ENCODE measurements at places on chromosomes 12 and 14. TPM values are rescaled to one million over a fixed set of nuclear protein-coding genes. Genes with fewer than 3 reads are reported as not detected.

GRCh38 chr14:46250113-46250703 is 401.4 kb downstream of the RPL10L start:
- no peak for DNase-seq

GRCh38 chr12:101599771-101600484 is 5.2 kb downstream of the MYBPC1 start:
- no peak for DNase-seq

DNA sequence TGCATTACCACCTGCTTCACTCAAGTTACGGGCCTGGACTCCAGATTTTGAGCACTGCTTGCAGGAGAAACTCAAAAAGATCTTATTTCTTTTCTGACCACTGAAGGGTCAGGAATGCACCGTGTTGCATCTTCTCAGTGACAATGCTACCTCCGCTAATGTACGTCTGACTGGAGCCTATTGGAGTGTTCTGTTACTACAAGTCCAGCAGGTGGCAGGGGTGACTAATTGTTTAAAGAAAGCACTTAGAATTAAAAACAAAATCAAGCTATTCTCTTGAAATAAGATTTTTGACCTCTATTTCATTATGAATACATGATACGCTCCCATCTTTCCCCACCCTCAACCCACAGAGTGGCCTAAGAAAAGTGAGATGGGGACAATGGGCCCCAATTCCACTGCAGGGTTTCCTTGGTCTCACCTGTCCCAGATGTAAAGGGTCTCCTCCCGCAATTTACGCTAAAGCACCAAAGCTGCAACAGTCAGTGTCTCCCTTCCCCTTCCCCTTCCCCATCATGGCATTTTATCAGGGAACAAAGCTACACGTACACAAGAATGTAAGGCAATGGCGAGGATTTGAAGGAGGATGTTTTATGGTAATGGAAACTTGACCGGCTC is 2.2 kb downstream of the TBPL2 start:
- DNase-seq, result no peak

DNA sequence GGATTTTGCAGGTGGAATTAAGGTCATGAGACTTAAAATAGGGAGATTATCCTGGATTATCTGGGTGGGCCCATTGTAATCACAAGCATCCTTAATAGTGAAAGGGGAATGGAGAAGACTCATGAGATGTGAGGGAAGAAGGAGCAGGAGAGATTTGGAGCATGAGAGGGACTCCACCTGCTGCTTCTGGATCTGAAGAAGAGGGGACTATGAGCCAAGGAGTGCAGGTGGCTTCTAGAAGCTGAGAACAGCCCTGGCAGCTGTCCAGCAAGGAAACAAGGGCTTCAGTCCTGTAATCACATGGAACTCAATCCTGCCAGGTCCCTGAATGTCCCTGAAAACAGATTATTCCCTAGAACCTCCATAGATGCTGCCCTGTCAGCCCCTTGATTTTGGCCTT is 67.8 kb downstream of the PELI2 start:
- no peak for DNase-seq

GRCh38 chr12:93722835-93723567 is 45.8 kb downstream of the CRADD start:
- DNase-seq, result no peak

- no peak for DNase-seq
Observed at GRCh38 chr14:101074196-101075024, 170.9 kb upstream of the RTL1 start.

- DNase-seq, result peak; percentile 88
Observed at GRCh38 chr14:69354383-69355153, 43.5 kb downstream of the ERH start.

The OR6J1 gene
- total RNA-seq, result not detected

The C12orf42 gene
- total RNA-seq, result not detected

The TRPV4 gene
- not detected for total RNA-seq

The MUCL1 gene
- total RNA-seq, result not detected
